ENCODE measurements at places on chromosomes 13 and 19.

- no peak for DNase-seq
These were observed 10.1 kb downstream of the OR1I1 start for GRCh38 chr19:15091918-15092753.

DNA sequence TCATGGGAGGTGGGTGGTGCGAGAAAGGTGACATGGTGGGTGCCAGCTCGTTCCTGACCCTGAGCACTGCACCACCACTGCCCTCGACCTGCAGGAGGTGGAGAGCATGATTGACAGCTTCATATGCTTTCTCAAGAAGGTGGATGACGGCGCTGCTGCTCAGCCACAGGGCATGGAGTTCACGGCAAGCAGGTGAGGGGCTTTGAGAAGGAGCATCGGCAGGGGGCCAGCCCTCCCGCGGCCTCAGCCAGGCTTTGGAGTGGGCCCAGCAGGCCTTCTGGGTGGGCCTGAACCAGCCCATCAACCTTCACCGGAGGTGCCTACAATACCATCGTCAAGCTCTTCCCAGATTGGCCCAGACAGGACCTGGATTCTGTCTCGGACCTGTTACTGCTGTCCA lies 18.9 kb upstream of the ZNF14 start:
- no peak for DNase-seq

DNA sequence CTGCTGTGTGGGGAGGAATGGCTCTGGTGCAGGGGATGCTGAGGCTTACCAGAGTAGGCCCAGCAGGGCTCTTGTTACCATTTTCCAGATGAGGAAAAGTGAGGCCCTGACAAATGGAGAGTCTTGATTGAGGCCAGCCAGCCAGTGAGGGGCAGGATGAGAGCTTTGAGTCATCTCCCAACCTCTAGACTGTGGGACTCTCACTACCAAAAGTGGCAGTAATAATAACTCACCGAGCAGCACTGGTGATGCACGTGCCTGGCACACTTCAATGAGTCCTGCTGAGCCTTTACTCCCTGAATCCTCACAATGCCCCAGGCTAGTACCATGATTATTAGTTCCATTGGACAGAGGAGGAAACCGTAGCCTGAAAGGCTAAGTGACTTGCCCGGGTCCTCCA lies 7.8 kb downstream of the CIC start:
- no peak for DNase-seq

- no peak for DNase-seq
These were observed 9.9 kb downstream of the SPACA6 start for GRCh38 chr19:51702825-51703574.

GRCh38 chr19:14167576-14168138 lies 31.3 kb upstream of the ASF1B start:
- no peak for DNase-seq

DNA sequence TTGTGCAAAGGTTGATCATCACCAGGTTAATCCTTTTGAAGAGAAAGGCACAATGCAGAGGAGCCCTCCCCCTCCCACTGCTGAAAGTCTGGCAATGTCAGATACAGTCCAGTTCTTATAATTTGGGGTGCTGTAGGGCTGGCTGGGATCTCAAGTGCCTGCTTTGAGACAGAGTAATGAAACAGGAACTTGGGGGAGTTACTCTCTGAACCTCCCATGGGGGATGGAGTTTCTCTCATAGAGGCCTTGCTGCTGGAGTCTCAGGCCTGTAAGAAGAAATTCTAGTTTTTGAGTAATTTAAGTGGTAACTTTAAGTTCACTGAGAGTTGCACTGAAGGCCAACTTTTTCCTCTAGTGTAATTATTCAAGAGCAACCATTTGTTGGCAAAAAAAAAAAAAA lies 410.5 kb downstream of the KCNRG start:
- DNase-seq, result no peak

DNA sequence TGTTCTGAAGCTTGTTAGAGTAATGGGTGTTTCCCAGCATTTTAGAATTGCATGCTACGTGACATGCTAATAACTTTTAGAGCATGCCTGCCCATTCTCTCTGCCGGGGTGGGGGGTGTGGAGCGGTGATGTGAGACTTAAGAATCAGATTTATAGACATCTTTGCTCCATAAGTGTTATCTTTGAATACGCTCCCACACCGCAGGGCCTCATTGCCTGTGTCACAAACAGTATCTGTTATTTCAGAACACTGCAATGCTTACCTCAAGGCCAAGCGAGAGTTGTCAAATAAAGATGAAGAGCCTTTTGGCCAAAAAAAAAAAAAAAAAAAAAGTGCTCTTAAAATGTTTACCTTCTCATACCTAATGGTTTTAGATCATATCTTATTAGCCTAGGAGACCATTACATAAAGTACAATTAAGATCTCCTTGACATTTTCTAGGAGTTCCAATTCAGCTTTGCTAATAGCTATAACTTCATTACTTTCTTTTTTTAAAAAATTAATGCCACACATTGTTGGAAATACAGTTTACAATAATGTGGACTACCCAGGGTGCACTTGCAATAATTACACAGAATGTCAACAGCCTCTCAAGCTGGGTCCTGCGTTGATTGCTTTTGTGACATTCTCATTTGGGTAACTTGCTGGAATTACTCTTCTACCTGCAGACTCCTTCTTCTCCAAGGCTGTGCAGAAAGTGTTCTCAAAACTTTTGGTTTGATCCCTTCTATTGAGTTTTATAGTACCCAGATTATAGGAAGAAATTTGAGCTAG lies 525.3 kb downstream of the KLF12 start:
- DNase-seq, result no peak

- DNase-seq, result no peak
These were observed 4.2 kb downstream of the KCTD4 start for GRCh38 chr13:45196622-45197021.

DNA sequence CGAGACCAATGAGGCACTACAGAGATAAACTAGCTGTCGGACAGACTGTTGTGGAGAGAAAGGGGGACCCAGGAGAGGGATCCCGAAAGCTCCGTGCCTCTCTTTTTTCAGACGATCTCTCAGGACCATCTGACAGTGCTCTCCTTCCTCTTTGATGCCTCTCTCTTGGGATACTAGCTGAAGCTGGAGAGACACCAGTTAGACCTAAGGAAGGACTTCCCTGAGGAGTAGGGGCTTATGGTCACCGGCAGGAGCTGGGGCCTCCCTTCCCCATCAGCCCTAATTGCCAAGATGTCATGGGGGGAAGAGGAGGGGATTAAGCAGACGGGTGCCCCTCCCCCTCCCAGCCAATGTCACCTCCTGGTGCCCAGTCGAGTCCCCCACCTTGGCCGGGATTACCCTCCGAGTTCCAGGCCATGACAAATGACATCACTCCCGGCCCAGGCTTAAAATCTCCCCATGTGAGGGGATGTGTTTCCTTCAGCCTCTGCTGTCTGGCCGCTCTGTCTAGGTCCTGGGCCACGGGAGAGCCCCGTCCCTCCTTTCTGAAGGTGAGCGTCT lies at the start of gene CRX:
TSS of gene CRX (plus strand) at position 478 of the 561 bp plus-strand sequence. CDS start 12,507 bp downstream, outside the sequence.
- DNase-seq, result no peak

- no peak for DNase-seq
These were observed 728.7 kb downstream of the DIAPH3 start for GRCh38 chr13:59435024-59435423.

- DNase-seq, result peak; percentile 50
These were observed 1.3 kb downstream of the SOX21 start for GRCh38 chr13:94710881-94711560.

DNA sequence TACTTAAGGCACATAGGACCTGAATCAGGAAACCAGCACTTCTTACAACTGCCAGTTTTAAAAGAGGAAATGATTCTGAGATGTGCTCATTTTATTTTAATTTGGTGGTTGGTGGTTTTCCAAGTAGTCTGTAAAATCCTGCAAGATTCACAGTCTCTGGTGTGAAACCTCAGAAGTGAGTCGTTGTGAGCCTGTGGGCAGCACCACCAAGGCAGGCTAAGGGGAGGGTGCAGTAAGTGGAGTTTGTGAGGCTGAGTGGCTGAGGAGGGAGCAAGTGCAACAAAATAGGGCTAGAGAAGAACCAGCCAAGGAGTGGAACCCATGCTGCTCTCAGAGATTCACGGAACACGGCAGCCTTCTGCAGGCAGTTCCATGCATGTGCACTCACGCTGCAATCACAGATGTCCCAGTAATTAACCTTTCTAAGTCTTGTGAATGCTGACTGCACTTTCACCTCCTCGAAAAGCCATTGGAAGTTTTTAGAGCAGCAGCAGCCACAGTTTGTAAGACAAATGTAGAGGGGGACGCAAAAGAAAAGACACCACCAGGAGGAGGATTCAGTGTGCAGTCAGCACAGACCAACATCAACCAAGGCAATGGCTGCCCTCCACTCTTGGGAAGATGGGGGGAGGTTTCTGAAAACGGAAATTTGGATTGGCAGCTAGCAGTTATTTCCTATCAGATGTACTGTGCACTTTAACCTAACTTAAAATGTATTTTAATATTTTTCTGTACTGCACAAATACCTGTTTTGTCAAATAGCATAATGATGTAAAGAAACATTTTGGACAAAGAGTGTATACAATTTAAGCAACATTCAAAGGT lies 44.9 kb downstream of the ESD start:
- DNase-seq, result no peak

GRCh38 chr19:48997972-48998371 lies 4.3 kb downstream of the RUVBL2 start:
- DNase-seq, result peak; percentile 84

- DNase-seq, result no peak
These were observed 1.1 kb upstream of the APOE start for GRCh38 chr19:44904426-44904994.

DNA sequence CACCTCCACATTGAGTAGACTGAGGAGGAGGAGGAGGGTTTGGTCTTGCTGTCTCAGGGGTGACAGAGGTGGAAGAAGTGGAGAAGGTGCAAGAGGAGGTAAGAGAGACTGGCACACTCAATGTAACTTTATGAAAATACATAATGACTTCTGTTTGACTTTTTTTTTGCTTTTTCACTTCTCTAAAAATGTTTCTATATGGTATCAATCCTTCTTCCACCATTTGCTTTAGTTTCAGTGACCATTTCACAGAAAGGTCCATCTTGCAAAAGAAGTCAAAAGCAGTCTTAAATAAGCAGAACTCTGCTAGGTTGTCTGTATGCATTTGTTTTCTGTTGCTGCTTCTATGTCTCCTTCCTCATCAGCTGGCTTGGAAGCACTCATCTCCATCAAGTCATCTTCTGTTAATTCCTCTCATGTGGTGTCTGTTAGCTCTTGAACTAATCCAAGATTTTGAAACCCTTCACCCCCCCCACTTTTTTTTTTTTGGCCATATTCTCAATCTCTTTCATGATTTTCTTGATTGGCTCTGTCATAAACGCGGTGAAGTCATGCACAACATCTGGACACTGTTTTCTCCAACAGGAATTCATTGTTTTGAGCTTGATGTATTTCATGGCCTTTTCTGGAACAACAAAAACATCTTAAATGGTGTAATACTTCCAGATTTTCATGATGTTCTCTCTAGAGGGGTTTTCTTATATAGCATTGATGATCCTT lies 80.8 kb downstream of the KL start:
- DNase-seq, result no peak

DNA sequence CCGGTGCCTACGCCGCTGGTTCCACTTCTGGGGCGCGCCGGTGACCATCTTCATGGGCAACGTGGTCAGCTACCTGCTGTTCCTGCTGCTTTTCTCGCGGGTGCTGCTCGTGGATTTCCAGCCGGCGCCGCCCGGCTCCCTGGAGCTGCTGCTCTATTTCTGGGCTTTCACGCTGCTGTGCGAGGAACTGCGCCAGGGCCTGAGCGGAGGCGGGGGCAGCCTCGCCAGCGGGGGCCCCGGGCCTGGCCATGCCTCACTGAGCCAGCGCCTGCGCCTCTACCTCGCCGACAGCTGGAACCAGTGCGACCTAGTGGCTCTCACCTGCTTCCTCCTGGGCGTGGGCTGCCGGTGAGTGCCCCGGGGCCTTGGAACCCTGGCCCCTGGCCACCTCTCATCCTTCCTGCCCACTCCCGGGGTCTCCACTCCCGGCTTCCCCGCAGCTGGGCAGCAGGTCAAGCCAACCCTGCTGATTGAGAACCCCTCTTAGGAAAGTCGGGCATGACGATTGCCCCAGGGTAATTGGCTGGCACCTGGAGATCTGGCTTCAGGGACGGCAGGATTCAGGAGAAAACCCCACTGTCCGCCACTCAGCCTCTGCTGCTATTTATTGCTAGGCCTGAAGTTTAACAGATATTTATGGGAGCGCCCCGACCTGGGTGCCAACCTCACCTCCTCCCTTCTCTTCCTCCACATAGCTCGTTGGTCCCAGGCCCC lies 39.1 kb downstream of the TRPM4 start:
- no peak for DNase-seq

GRCh38 chr19:44745341-44745831 lies 3.1 kb upstream of the BCL3 start:
- no peak for DNase-seq

DNA sequence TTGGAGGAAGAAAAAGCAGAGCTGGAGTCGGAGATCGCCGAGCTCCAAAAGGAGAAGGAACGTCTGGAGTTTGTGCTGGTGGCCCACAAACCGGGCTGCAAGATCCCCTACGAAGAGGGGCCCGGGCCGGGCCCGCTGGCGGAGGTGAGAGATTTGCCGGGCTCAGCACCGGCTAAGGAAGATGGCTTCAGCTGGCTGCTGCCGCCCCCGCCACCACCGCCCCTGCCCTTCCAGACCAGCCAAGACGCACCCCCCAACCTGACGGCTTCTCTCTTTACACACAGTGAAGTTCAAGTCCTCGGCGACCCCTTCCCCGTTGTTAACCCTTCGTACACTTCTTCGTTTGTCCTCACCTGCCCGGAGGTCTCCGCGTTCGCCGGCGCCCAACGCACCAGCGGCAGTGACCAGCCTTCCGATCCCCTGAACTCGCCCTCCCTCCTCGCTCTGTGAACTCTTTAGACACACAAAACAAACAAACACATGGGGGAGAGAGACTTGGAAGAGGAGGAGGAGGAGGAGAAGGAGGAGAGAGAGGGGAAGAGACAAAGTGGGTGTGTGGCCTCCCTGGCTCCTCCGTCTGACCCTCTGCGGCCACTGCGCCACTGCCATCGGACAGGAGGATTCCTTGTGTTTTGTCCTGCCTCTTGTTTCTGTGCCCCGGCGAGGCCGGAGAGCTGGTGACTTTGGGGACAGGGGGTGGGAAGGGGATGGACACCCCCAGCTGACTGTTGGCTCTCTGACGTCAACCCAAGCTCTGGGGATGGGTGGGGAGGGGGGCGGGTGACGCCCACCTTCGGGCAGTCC lies 5.0 kb downstream of the FOSB start:
- DNase-seq, result no peak

GRCh38 chr19:45321848-45322247 lies 827 bp downstream of the CKM start:
- no peak for DNase-seq

- no peak for DNase-seq
These were observed 116.5 kb downstream of the SPRY2 start for GRCh38 chr13:80224468-80224867.

GRCh38 chr13:109400624-109401257 lies 385.6 kb downstream of the IRS2 start:
- no peak for DNase-seq

DNA sequence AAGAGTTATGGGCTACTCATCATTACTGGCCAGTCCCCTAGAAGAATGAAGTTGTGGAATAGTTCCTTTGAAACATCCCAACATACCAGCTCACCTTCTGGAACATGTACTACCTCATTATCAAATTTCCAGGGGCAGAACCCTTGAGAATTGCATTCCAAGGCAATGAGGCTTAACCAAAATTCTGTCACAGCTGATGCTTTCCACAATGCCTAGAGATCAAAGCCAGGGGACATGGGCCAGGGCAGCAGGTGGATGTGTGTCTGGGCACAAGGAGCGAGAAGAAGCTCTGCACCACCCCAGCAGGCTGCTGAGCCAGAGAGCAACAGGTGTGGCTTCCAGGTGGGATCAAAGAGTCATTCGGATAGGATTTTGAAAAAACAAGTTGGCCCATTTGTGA lies 362.1 kb downstream of the EFNB2 start:
- DNase-seq, result no peak

Data from glutamatergic neuron (in vitro differentiated cells).